AG08396 (cell line): ENCODE measurements at places on chromosomes 7 and 10.

DNA sequence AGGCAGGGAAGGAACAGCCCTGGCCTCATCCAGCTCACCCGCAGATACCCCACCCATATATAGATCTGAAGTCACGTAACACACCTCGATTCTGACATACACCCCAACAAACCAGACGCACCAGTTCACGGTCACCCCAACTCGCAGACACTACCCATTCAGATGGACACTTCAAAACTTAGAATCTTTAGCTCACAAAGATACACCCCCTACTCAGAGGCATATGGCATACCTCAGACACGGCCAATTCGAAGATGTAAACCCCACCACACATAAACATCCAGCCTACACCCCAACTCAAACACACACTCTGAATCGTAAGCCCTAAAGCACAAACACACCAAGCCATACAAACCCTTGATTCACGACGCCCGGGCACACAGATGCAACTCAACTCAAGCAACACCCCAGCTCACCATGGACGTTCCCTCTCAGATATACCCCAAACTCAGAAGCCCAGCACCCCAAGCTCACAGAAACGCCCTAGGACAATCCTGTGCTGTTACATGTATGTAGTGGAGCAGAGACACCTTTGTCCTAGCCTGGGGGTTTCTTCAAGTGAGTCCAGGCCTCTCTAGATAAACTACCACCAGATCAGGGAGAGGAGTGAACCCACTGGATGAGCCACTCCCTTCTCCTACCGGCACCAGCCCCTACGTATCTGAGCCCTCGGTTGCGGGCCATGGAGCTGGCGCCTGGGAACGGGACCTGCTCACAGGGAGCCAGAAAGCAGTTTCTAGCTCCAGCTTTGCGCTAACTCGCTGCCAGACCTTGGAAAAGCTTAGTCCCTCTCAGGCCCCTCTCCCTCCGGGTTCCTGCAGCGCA is 8.8 kb downstream of the PSD start:
- no peak for DNase-seq

DNA sequence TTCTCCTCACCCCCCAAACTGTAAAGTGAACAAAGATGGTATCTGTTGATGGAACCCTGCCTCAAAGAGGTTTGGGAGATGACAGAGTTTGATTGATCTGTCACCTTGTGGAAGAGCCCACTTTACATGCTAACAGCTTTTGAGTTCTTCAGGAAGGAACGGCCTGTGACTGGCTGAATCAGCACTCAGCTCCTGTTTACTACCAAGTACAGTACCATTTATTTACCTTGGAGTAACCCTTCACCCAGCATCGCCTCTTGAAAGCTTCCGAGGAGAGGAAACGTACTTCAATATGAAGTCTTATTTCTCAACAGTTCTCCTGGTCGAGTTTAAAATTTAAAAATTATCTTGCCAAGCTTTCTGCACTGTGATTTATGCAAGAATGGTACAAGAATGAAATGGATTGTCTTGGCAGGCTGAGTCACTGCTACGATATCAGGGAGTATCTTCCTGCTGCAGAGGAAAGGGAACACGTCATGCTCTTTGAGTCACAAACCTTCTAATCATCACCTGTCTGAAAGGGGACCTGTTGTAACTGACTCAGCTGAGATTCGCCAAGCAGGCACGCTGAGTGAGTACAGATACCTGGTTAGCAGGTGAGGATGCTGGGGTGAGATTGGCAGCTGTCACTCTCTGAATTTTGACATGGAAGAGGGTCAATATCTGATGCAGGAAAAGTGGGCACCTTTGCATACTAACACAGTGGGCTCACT is 30.1 kb downstream of the KLF6 start:
- peak; percentile 35 for DNase-seq

- no peak for DNase-seq
Measured at GRCh38 chr7:143259765-143260164, 3.5 kb upstream of the GSTK1 start.

GRCh38 chr10:90890347-90890746 is 18.6 kb downstream of the RPP30 start:
- peak; percentile 13 for DNase-seq

GRCh38 chr10:76301950-76302349 is 870.5 kb downstream of the LRMDA start:
- no peak for DNase-seq

- DNase-seq: no peak
Measured at GRCh38 chr10:78794736-78795455, 273.9 kb upstream of the ZMIZ1 start.

DNA sequence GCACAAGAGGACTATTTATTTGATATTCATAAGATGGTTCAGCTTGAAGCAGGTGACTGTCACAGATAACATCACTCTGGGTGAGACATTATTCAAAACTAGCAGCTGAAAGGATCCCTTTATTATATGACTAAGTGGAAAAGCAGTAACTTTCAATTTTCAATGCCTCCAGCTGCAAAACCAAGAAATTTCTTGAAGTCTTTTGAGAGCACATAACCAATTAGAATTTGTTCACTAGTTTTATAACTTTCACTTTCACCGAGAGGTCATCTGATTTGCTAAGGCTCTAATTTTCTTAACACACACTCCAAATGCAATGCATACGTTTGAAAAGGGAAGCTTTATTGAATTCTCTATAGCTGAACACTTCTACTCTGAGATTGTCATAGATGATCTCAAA is 88.6 kb upstream of the KLF14 start:
- DNase-seq: no peak

DNA sequence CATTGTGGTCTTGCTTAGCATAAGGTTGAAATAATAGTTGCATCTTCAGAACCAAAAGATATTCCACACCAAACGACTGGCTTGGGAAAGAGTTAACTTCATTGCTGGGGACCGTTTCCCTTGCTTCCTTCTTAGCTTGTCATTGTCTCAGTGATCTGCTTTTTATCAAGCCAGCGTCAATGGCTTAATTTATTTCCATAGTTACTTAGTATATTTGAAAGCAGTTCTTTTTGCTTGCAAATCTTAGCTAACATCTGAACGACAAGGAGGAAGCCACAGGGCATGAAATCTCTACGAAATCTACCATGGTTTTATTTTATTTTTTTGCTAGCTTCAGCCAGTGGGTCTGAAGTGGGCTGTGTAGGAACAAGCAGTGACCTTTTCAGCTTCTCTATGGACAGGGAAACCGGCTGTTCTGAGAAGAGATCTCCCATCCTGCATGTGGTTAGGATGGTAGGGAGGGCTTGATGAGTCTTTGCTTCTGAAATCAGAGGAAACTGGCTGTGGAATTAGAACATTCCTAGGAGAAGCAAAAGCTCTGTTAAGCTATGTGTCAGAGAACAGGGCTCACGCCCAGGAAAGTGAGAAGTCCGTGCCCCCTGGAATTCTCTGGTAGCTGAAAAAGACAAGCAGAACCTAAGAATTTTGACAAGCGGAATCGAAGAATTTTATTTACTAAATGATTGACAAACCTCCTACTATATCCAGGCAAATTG is 8.0 kb downstream of the SLC18A2 start:
- DNase-seq: no peak

DNA sequence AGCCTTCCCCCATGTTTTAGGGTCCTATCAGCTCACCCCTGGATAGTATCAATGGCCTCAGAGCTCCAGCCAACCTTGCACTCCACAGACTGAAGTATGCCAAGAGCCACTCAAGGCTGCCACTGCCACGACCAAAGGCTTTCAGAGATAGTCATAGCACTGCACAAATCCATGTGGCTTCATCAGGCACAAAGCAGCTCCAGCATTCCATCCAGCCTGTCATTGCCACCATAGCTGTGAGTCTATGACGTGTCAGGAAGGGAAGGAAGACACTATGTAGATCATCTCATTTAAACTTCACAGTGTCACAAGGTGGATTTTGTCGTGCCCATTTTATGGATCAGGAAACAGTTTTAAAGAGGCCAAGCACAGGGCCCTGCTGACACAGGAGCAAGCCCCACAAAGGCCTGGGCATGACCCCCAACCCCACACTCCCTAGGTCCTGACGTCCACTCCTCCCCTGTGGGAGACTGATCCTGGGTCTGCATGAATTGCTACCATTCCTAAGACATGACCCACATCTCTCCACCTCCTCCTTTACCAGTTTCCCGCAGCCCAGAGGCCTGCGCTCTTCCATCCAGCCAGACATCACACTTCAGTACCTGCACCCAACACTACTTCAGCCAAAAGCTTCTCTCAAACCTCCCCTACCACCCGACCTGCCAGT is 119.4 kb downstream of the DIP2C start:
- no peak for DNase-seq

DNA sequence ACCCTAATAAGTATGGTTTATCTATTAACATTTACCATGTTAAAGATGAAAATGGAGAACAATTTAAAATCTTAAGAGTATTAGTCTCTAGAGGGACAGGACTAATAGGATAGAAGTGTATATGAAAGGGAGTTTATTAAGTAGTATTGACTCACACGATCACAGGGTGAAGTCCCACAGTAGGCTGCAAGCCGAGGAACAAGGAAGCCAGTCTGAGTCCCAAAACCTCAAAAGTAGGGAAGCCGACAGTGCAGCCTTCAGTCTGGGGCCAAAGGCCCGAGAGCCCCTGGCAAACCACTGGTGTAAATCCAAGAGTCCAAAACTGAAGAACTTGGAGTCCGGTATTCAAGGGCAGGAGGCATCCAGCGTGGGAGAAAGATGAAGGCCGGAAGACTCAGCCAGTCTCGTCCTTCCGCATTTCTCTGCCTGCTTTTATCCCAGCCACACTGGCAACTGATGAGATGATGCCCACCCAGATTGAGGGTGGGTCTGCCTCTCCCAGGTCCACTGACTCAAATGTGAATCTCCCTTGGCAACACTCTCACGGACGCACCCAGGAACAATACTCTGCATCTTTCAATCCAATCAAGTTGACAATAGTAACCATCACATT is 140.8 kb upstream of the FAM20C start:
- no peak for DNase-seq

DNA sequence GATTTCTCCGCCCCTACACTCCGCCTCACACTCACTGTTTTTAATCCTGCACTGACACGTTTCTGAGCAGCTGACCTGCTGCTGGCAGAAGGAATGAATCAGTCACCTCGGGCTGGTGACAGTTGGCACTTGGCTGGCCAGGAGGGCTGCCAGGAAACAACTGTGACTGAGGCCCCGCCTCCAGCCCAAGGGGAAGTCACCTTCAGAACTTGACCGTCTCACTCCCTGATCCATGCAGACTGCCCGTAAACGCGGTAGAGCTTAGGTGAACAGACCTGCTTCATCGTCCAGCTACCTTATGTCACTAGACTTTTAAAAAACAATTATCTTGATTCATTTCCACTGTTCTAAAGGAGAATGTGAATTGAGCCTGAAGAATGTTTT is 107.5 kb downstream of the DOCK1 start:
- DNase-seq: peak; percentile 48

GRCh38 chr10:33588974-33589600 is 254.6 kb upstream of the NRP1 start:
- DNase-seq: no peak

- no peak for DNase-seq
Measured at GRCh38 chr10:127997271-127997670, 90.4 kb downstream of the PTPRE start.

GRCh38 chr7:74289018-74289658 is at the start of gene CLIP2:
CLIP2 (plus strand) TSS chr7:74289407; CDS start chr7:74317547, 28,140 bp downstream.
- peak; percentile 95 for DNase-seq

GRCh38 chr10:86368987-86369386 is 2.4 kb upstream of the GRID1 start:
- no peak for DNase-seq

- DNase-seq: no peak
Measured at GRCh38 chr10:107847620-107848019, 683.1 kb upstream of the SORCS1 start.

DNA sequence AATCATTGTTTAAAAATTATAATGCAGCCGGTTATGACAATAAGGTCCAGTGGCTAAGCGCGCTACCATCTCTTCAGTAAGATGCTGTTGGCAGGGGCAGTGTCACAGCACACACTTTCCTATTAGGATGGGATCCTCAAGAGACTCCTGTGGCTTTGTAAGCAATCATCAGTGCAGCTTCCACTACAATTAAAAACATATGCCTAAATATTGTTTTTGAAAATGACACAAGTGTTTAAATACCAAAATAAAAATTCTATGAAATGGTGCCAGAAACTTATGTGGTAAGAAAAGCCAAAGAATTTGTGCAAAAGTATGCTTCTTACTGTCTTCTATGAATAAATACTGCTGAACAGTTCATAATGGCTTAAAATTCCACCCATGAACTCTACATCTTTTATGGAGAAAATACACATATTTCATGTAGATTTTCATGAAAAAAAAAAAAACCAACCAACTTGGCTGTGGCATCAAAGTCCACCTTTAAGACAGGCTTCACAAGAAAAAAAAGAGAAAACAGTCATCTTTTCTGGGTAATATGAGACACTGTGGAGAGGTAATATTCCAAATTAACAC is 132.8 kb downstream of the SEMA3C start:
- no peak for DNase-seq

- DNase-seq: no peak
Measured at GRCh38 chr10:65419629-65420028, 1506.2 kb upstream of the LRRTM3 start.

GRCh38 chr7:158278745-158279320 is 308.8 kb downstream of the PTPRN2 start:
- no peak for DNase-seq

- no peak for DNase-seq
Measured at GRCh38 chr10:3151889-3152565, 20.6 kb downstream of the PITRM1 start.

GRCh38 chr7:92681633-92682032 is 91.4 kb upstream of the FAM133B start:
- no peak for DNase-seq

DNA sequence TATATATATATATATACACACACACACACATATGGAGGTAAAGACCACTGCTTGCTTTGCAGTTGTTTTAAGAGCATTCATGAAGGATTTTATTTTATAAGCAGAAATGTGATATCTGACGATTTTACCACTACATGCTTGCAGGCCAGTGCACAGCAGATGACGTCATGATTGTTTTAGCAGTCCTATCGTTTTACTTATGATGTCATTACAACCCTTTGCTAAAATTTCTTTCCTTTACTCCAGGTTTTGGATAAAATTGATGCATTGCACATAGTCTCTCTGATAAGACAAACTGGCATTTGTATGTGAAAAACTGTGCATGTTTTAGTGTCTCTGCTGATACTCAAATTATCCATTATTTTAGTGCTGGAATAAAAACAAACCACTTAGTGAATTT is 9.2 kb downstream of the EGFR start:
- no peak for DNase-seq

DNA sequence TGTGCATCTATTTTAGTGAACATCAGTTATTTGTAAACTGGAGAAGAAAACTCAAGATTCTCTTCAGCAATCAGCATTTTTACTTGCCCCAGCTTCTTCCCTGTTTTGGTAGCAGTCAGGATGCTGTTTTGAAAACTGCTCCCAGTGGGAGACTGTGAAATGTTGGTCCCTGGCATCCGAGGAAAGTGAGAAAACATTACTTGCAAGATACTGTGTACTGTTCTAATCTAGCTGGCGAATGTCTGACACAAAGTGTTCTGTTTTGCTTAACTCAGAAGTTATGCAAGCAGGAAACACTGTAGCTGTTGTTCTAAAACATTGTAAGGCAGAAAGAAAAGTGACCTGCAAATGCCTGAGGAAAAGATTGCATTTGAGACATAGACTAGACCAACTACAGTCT is 171.8 kb upstream of the POM121L12 start:
- no peak for DNase-seq
